Activated CD4-positive, alpha-beta T cell treated with anti-CD3 and anti-CD28 coated beads, Interleukin-10, Interleukin-2, amounts not matched to agents 100 ng/mL and 50 ng/mL, durations not matched to agents 16 hours and 8 hours (primary cell): ENCODE measurements at places on chromosomes 11 and 22.
A peak's percentile ranks its signal among the peaks of the same experiment; 100 is the strongest.

DNA sequence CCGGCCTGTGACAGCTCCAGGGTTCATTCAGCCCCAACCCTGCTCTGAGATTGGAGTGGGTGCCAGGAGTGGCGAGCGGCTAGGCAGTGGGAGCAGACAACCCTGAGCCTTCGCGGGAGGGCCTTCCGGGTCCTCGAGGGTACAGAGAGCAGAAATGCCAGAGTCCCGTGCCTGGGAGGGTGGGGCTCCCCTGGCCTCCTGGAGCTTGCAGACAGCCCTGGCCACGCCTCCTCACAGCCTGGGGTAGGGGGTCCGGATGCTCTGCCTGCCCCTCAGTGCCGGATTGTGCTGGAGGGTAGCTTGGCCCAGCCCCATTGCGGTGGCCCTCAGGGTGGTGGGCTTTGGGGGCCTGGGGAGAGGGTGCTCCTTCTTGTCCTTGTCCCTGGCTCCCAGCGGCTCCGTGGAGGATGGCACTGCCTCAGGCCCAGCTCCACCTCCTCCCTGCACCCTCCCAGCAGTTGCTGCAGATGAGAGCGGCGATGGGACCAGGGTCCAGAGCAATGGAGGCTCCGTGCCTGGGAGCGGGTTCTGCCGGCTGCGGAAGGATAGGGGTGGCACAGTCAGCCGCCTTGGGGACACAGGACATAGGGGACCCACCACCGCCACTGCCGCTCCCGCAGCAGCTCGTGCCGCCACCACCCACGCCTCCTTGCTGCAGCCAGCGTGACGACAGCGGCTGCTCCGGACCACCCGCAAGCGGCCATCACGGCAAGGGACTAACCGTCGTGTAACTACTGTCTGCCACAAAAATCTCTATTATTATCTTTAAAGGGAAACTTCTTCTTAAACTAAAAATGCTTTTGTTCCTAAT is 34.9 kb upstream of the OR10G7 start:
- DNase-seq: peak; percentile 9

- DNase-seq: peak; percentile 74
Measured at GRCh38 chr11:65551572-65552387, 6.4 kb downstream of the LTBP3 start.

- DNase-seq: no peak
Measured at GRCh38 chr11:28713850-28714249, 605.7 kb downstream of the METTL15 start.

DNA sequence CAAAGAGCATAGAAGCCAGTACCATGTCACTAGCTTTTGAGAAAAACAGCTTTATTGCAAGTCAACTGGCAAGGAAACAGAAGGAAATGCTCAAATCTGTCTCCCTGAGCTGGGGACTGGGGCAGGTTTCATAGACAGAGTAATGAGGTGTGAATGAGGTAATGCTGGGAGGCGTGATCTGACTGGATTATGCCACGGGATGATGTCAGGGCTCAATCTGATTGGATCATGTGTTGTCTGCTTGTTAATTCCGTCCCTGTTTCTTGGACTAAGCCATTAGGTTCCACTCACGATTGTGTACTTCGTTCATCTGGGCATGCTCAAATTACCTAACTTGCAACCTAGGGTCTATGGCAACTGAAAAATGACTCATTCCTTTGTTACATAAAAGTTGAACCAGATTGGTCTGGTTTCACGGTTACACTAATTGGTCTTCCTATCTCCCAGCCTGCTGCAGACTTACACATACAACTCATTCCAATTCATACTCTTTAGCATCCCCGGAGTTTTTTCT is 20.2 kb upstream of the OR10A5 start:
- DNase-seq: peak; percentile 20

GRCh38 chr11:65574811-65575567 is 864 bp upstream of the EHBP1L1 start:
- no peak for DNase-seq
